ENCODE measurements at places on chromosomes 5 and 9.

- no peak for DNase-seq
These were observed 2.2 kb upstream of the ADGRD2 start for GRCh38 chr9:124448019-124448418.

- DNase-seq = no peak
These were observed 15.5 kb upstream of the CCNJL start for GRCh38 chr5:160327818-160328217.

GRCh38 chr5:43643327-43643726 is 40.3 kb downstream of the NNT start:
- DNase-seq = no peak

DNA sequence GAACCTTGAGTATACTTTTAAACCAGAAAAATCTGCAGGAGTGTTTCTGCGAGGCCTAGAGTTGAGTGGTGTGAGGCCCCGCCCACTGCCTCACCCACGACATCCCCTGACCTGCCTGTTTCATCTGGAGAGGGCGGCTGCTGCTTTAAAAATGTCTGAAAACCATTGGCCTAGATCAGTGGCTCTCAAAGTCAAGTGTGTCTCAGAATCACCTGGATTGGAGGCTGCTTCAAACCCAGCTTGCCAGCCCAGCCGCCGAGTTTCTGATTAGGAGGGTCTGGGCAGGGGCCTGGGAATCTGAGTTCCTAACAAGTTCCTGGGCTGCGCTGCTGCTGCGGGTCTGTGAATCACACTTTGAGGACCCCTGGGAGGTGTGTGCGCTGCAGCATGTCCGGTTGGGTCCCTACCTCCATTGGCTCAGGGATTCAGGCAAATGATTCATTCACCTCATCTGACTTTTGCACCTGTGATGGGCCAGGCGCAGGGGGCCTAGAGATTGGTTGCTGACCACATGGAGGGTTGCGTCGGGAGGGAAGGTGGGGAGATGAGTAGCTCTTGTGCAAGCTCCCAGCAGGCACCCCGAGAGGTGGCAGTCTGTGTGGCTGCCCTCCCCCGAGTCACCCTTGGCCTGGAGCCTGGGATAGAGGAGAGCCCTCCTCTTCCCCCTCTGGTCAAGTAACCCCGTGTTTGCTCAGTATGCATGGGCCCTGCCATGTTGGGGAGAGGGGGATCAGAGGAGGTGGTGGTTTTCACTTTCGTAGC is 27.6 kb upstream of the HMCN2 start:
- DNase-seq = no peak

DNA sequence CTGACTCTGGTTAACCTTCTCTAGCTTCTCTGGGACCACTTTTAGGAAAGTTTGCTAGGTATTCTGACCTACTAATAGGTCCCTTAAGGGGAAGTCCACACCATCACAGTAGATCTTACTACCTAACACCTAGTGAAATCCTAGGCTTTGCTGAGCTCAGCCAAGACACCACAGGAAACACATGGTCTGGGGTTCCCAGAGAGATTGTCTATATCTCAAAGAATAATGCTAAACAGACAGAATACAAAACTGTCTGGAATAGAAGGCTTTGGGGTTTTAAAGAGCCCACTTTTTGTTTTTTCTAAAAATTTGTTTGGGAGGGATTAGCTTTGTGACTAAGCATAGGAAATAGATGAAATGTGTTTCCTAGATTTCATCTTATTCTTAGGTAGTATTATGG is 395.1 kb downstream of the ARHGEF28 start:
- no peak for DNase-seq

DNA sequence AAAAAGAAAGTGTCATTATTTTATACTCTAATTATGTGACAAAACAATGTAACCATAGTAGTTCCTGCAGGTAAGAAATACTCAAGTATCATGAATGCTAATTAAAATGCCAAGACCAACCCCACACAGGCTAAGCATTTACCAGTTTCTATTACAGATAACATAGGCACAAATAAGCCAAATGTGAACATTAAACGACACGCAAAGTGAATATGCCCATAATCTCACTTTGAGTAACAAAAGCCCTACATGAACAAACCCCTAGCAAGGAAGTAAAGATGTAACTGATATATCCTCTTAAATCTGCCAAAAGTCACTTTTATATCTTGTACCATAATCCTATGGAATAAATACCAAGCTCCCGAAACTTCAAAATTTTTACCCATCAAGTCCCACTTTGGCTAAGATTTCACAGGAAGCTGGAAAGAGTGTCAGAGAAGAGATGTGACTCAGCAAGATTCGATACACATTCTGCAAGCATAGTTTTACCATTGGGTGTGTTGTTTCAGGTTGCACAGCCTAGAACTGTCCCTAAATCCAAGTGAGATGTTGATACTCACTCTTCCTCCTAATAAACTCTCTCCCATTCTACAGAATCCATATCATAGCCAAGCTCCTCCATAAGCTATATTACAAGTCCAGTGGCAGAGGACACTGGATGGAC is 28.8 kb downstream of the TRPM6 start:
- no peak for DNase-seq

GRCh38 chr9:135291165-135291564 is 188.4 kb upstream of the PPP1R26 start:
- no peak for DNase-seq

DNA sequence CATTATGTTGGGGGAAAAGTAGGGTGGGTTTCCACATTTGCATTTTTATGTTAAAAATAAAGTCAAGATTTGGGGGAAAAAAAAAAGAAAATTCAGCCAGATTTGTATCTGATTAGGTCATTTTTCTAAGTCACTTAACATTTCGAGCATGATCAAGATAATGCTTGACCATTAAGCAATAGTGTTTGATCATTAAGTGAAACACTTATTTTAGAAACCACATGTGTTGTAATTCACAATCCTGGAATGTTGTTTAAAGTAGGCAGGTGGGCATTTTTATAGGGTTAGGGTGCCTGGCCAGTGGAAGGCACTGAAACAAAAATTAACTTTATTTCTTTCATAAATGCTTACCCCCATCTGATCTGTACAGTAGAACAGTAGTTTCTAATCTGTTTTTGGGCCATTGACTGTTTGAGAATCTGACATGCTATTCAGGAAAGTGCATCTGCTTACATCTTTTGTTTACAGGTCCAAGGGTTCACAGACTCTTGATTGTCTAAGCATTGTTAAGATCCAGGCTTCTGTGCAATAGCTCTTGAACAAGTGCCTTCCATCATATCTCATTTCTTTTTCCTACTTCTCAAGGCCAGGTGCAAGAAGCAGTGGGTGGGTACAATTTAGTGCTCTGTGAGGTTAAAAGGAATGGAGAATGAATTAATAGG is 9.1 kb downstream of the ZCCHC9 start:
- DNase-seq = no peak

DNA sequence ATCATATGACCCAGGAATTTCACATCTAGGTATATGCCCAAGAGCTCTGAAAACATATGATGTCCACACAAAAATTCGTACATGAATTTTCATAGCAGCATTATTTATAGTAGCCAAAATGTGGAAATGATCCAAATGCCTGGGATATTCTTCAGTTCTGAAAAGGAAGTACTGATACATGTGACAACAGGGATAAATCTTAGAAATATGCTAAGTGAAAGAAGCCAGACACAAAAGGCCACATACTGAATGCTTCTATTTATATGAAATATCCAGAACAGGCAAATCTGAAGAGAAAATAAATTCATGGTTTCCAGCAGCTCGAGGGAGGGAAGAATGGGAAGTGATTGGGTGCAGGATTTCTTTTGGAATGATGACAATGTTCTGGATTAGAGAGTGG is 16.8 kb upstream of the ZBTB43 start:
- DNase-seq = no peak

GRCh38 chr9:16679327-16679821 is 191.1 kb downstream of the BNC2 start:
- no peak for DNase-seq

- DNase-seq = no peak
These were observed 40.9 kb downstream of the NMUR2 start for GRCh38 chr5:152364172-152364571.

DNA sequence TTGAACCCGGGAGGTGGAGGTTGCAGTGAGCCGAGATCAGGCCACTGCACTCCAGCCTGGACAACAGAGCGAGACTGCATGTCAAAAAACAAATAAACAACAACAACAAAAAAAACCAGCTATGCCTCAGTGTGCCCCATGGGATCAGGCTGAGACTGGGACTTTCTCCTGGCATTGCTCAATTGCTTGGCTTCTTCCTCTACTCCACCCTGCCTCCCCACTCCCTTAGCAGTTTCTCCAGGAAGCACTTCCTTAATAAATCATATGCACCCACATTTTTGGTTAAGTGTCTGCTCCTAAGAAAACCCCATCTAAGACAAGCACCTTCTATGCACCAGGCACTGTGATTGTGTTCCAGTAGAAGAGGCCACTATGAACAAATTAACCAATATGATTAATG is 41.0 kb upstream of the TMEM252 start:
- DNase-seq = peak; percentile 39

DNA sequence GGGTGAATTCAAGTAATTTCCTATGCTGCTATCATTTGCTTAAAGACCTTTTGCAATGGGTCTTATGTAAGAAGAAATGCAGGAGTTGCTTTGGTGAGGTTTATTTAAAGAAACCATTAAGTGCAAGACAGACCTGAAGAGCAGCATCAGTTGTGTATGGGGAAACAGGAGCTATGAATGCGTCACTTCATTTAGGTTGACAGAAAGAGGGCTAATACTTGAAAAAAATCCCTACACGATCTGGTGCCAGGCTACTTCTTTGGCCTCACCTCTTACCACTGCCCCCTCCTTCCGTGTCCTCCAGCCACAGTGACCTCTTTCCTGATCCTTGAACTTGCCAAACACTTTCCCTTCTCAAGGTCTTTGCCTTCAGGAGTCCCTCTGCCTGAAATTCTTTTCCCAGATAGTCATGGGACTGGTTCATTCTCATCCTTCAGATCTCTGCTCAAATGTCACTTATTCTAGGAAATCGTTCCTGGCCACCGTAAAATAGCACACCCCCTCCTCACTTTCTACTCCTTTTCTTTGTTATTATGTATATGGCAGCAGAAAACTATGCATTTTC is 1.4 kb upstream of the JAK2 start:
- peak; percentile 40 for DNase-seq

DNA sequence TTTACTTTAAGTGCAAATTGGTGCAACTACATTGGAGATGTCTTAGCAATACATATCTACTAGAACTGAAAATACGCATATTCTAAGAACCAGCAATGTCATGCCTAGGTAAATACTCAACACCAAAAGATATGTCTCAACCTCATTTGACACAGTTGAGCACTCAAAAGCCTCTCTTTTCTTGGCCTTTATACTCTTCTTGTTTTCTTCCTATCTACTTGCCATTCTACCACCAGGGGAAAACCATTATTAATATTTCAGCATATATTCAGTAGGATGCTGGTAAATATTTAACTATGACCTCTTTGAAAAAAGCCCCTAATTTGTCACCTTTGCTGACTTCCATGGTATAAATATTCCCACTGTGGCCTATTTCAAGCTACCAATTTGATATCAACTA is 443.8 kb downstream of the LRRC70 start:
- no peak for DNase-seq

GRCh38 chr9:71748280-71748743 is 20.0 kb downstream of the CEMIP2 start:
- peak; percentile 74 for DNase-seq

- DNase-seq = no peak
These were observed 65.2 kb downstream of the MSX2 start for GRCh38 chr5:174789596-174789995.

GRCh38 chr9:130150779-130151382 is 21.3 kb upstream of the NCS1 start:
- no peak for DNase-seq

GRCh38 chr9:6968271-6968670 is 210.5 kb downstream of the KDM4C start:
- DNase-seq = no peak

GRCh38 chr9:107423540-107423939 is 66.0 kb downstream of the KLF4 start:
- no peak for DNase-seq

DNA sequence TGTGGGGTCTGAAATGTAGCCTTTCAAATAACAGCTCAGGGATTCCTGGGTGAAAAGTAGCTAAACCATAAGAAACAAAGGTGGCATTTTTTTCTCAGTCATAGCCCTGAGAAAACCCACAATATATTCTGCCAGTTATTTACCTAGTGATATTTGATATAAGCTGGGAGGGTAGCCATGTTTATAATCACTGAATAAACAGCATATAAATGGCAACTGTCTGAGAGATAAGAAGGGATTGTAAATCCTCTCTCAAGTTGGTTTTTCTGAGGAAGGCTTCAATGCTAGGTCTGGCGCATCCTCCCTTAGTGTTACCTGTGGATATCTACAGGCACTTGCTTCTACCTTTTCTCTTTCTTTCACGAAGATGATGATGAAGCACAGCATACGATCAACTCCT is 1080.5 kb upstream of the DMAC1 start:
- no peak for DNase-seq

GRCh38 chr5:150442699-150443080 is 6.8 kb downstream of the RPS14 start:
- no peak for DNase-seq

DNA sequence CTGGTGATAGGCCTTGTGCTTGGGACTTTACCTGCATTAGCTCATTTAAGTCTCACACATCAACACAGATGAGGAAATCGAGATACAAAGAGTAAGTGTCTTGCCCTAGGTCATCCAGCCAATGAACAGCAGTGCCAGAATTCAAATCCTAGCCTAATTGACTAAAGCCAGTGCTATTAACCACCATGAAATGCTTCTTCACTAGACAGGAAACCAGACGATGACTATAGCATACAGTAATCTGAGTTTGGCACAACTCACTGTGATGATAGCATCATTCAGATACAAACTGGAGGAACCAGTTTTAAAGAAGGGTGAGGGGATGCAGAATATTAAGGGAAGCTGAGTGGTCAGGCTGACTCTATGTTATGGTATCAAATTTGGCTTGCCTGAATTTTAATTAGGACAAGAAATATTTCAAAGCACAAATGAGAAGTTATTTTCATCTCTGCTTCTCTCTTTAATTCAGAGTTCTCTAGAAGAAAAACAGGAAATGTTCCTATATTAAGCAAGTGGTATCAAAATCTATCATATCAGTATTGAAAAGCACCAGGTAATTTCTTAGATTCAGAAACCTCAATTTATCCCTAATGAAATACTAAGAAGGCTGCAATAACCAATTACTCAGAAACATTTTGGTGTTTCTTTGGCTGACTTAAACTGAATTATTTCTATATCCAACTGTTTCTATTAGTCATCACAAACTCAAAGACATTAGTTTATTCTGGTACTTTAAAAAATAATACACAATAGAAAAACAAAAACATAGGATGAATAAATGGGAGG is 147.0 kb upstream of the RASA1 start:
- DNase-seq = peak; percentile 60

All from suppressor macrophage treated with lipopolysaccharide for 1 hour (primary cell).